Activated CD8-positive, alpha-beta T cell treated with anti-CD3 and anti-CD28 coated beads for 36 hours (primary cell): ENCODE measurements at places on chromosomes 5 and 9.

GRCh38 chr5:122073864-122074263 is 4.2 kb downstream of the LOX start:
- no peak for DNase-seq

DNA sequence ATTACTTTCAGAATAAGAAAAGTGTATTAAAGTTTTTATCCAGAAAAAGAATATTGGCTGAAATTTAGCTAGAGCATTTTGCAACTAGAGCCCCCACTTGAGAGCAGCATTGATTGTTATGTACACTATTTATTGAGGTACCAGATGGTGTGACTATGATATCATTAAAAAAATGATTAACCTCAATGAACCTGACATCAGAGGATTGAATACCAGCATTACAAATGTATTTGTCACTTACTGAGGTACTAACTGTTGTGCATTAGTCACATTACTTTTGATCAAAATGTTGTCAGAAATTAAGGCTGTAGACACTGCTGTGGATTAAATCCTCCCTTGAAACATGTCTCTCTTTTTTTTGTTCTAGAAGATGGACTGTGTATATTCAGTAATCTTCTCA is 127.8 kb upstream of the DHFR start:
- no peak for DNase-seq

DNA sequence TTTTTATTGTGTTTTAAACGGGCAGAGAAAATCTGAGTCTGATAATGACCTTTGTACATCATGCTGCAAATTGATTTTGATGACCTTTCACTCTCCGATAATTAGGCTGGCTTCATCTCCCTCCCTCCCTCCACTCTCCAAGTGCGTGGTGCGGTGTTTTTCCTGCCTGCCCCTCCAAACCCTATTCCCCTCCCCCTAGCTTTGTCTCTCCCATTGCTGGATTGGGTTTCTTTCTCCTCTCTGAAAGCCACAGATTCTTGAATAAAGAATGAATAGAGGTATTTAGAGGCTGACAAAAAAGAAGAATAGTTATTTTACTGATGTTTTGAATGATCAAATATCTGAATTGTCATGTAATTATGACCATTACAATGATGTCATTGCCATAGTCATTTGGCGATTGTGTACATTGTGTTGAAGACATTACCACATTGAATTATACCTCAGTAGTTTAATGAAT is 571.1 kb upstream of the ZNF608 start:
- DNase-seq = no peak

DNA sequence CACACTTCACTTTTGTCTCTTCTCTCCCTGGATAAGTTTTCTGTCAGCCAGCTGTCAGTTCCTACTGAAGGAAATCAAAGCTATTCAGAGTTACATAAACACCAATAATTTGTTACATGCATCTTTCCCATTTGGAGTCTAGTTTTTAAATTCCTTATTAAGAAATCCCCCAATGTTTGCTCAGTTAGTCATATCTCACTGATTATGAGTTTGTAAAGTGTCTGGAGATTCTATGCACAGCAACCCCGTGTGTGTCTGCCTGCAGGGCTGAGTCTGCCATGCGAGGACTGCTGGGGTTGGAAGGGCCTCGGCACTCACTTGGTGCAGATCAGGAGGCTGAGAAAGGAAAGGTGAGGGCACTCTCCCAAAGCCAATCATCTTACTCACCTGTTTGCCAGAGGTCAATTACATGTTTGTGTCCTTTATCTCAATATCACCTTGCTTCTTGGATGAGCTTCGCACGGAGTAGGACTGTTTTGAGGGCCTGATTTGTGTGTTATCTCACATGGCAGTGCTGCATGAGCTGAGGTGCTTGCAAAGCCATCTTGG is 3.3 kb downstream of the ANKRD34B start:
- no peak for DNase-seq

DNA sequence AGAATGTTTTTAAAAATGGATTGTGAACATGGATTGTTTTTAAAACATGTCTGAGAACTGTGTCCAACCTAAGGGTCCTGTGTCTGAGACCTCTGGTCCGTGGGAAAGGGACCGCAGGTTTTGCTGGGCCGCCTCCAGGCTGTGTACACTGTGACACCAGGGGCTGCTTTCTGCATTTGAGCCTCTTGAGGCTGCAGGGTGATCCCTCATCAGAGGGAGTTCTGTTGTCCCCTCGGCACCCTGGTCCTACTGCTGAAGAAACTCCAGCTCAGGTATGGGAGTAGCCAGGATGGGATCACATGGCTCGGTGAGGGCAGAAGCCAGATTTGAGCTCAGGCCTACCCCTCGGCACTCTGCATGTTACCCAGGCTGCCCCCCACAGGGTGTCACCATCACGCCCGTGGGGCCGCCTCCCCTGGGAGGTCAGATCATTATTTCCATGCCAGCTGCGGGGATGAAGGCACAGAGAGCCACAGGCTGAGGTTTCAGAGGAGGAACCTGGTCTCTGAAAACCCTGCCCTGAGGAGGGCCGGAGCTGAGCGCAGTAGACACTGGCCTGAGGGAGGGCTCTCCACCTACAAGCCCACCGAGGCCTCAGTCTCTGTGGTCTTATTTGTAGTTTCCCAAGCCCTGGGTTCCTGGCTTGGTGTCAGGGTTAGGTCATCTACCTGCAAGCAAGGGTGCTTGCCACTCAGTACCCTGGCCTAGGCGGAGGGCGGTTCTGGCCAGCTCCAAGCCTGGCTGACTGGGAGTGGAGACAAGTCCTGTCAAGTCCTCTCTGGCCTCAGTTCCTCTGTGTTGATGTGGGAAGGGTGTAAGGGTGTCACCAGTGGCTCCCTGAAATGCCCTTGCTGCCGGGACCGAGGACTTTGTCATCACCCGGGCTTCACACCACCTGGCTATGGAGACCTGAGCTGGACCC is 2.8 kb downstream of the PRR7 start:
- no peak for DNase-seq

DNA sequence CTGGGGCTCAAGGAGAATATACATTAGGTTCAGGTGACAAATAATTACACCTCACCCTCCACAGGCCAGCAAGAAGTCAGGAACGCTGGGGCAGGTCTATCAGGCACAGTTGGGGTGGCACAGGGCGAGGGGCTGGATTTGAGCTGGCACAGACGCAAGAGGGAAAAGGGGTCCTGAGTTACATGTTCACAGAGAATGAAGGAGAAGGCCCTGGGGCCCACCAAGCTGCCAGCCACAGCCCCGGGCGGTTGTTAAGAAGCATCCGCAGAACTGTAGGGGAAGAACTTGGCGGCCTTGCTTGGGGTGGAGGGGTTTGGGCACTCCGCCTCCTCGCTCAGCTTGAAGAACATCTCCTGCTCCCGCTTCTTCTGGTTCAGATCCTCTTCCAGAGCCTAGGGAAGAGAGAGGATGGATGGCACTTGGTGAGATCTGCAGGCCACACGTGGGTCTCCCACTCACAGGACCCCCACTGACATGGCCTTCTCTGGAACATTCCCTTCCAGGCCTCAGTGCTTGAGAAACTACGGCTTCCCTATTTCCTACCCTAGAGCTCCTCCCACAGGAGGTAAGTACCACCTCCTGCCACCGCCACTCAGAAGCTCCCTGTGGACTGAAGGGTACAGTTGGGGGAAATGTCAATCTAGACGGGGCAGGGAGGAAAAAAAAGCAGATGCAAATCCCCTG is 38.3 kb upstream of the FBXW11 start:
- no peak for DNase-seq

GRCh38 chr9:111034898-111035539 is 3.3 kb downstream of the LPAR1 start:
- no peak for DNase-seq

- no peak for DNase-seq
Observed at GRCh38 chr9:6171667-6172066, 43.9 kb upstream of the IL33 start.

DNA sequence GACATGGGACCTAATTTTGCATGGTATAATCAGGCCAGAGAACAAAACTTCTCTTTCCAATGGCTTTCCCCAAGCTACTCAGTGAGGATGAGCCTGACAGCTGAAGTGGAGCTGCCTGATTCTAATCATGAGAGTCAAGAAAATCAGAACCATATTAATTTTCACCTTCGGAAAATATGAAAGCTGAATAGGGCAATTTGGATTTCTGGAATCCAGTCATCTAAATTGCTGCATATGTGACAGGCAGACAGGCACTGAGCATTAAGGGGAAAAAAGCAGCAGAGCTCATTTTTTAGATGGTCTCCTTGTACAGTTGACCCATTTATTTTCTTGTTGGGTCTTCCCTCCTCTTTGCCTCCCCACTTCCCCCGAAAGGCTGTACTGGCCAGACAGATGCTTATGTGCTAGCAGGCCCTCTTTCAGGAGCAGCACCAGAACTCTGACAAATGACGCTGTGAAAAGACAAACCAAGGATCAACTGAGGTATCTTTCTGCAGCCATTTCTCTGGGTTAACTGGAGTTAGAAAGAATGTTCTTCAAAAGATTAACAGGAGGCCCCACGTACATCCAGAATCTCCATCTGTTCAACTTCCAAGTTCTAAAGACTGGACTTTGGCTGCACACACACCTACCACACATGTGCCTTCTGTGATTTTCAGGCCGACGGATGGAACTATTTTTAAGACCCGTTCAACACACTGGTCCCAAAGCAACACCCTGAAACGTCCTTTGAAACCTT is 175.2 kb downstream of the DCP2 start:
- no peak for DNase-seq

DNA sequence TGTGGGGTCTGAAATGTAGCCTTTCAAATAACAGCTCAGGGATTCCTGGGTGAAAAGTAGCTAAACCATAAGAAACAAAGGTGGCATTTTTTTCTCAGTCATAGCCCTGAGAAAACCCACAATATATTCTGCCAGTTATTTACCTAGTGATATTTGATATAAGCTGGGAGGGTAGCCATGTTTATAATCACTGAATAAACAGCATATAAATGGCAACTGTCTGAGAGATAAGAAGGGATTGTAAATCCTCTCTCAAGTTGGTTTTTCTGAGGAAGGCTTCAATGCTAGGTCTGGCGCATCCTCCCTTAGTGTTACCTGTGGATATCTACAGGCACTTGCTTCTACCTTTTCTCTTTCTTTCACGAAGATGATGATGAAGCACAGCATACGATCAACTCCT is 1080.5 kb upstream of the DMAC1 start:
- DNase-seq = no peak

DNA sequence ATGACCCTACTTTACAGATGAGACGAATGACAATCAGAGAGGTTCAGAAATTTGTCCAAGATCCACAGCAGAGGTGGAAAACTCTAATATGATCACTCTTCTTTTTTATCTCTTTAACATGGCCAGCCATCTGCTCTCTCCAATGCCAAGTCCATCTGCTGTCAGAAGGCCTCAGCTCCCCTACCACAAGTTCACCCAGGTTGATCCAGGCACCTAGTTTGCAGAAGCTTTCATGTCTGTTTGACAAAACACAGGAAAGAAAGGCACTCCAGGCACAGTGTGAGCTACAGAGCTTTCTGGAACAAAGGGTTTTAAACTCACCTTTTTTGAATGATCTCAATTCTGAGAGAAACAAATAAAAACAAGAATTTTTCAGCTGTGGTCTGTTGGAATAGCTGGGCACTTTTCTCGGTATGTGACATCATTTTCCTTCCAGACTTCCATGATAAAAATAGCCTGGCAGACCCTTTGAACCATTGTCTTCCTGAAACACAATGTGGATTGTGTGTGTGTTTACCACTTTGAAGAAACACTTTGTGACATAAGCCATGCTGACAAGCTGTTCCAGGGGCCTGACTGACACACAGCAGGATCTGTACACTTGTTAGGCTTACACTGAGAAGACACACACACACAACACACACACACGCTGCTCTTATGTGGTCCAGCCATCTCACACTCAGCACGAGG is 214.3 kb downstream of the AGTPBP1 start:
- no peak for DNase-seq

DNA sequence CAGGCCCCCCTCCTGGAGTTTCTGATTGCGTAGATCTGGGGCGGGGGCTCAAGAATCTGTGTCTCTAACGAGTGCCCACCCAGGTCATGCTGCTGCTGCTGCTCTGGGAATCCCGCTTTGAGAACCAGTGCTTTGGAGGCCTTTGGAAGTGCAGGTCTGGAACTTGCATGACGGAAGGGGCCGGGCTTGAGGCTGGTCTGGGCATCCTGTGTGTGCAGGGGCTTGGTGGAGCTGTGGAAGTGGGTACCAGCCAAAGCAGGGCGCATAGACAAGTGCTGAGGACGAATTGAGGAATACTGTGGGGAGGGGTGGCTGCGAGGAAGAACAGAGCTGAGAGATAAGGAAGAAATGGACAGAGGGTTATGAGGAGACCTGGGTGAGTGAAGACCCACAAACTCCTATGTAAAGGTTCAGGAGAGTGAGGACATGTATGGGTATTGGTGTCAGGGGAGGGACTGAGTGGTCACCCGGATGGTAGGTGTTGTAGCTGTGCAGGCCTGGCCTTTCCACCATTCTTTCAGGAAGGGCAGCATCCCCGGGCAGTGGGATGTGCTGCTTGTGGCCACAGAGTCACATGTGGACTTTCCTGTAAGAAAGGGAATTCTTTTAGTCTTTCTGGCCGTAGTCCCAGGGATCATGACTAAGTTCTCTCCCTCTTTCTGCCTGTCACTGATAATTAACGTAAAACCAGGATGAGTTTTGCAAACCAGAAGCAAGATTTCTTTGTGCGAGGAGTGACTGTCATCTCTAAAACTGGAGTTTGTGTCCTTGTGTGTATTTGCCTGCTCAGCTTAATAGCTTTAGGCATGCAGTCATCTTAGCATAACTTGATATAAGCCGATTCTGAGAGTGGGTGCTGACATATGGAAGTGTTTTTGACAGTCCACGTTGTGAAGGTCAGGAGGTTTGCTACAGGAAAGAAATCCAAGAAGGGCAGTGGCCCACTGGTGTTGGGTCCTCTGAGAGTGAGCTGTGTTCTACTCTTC is 43.3 kb upstream of the TJP2 start:
- DNase-seq = no peak

DNA sequence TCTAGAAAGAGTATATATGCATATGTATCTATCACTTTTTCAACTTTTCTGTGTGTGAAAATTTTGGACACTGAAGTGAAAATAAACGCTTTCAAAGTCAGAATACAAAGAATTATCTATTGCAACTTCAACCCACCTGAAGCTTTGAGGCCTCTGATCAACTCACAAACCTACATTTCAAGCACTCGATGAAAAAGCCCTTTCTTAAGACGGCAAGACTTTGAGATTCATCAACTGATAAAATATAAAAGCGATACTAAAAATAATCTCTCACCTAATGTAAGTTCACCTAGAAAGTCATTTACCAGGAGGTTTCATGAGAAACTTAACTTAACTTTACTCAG is 1.2 kb downstream of the GOLPH3 start:
- no peak for DNase-seq

DNA sequence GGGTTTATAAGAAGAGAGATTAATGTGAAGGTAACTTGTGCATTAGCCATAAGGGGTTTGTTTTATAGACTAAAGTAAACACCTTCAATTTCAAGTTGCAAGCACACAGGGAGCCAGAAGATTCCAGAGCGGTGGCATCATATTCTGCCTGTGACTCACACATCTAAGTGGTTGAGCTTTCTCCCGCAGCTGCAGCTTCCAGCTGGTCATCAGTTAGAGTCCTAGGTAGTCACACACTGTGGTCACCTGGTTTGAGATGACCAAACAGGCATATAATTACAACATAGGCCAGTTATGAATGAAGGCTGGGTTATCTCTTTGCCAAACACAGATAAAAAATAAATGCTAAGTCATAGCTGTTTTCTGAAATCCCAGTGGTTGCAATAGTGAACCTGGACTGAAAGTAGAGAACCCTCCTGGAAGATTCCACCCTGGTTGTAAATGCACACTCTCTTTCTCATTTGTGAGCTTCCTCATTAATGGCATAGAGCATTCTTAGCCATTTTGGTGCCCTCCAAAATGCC is 171.3 kb downstream of the GDNF start:
- DNase-seq = no peak

- no peak for DNase-seq
Observed at GRCh38 chr5:3197304-3198073, 398.1 kb upstream of the IRX1 start.

GRCh38 chr9:70602321-70603019 is 188.0 kb upstream of the KLF9 start:
- peak; percentile 61 for DNase-seq
